Activated CD4-positive, alpha-beta T cell treated with anti-CD3 and anti-CD28 coated beads, Interleukin-2, amount 10 ng/mL, durations not matched to agents 24 days and 14 days (primary cell): ENCODE measurements at places on chromosomes 1 and 21. TPM values are rescaled to one million over a fixed set of nuclear protein-coding genes. Genes with fewer than 3 reads are reported as not detected.

Gene KRTAP12-2
- total RNA-seq, result not detected in 2 replicates

Gene PODN
- not detected in 2 replicates for total RNA-seq

Gene TNFRSF14
- total RNA-seq, result 207 and 209 TPM in 2 replicates

Gene ST3GAL3
- total RNA-seq, result 18.1 and 20.7 TPM in 2 replicates

Gene E2F2
- total RNA-seq, result 30.4 and 33.7 TPM in 2 replicates

Gene ZBTB8A
- 0.19 and 0.62 TPM in 2 replicates for total RNA-seq

Gene LRRC47
- total RNA-seq, result 40.8 and 46.0 TPM in 2 replicates

Gene ABCG1
- total RNA-seq, result 10.3 and 11.4 TPM in 2 replicates

Gene RPTN
- not detected in 2 replicates for total RNA-seq

Gene SPATA45
- total RNA-seq, result not detected in 2 replicates

Gene PDE4B
- 10.6 and 10.9 TPM in 2 replicates for total RNA-seq

Gene LIPI
- total RNA-seq, result not detected in 2 replicates

Gene ATAD3B
- total RNA-seq, result 98.0 and 98.5 TPM in 2 replicates

Gene HEYL
- total RNA-seq, result not detected in 2 replicates

Gene AIRE
- 0.05 TPM in 1 of 2 replicates, not detected in the other for total RNA-seq

Gene FHAD1
- total RNA-seq, result not detected in 2 replicates

Gene DMRTA2
- total RNA-seq, result not detected in 2 replicates

Gene CYP4B1
- total RNA-seq, result not detected in 2 replicates

Gene OLIG2
- not detected in 2 replicates for total RNA-seq

Gene KRTAP12-1
- total RNA-seq, result not detected in 2 replicates

Gene ADAMTS4
- total RNA-seq, result 0.33 and 0.66 TPM in 2 replicates

Gene ARF1
- total RNA-seq, result 388 and 395 TPM in 2 replicates

Gene CFHR1
- total RNA-seq, result not detected in 2 replicates

Gene KCNK1
- total RNA-seq, result 1.9 and 2.3 TPM in 2 replicates

Gene HMGCS2
- total RNA-seq, result not detected in 2 replicates
